ENCODE measurements at places on chromosomes 6 and 20. TPM values are rescaled to one million over a fixed set of nuclear protein-coding genes. Genes with fewer than 3 reads are reported as not detected.

Gene NOL4L
- polyA plus RNA-seq: 7.6 TPM

GRCh38 chr20:32167552-32167951 lies 40.0 kb downstream of the PLAGL2 start:
- H3K4me3 ChIP-seq: no peak overlapping the region
- H3K4me1 ChIP-seq: no peaks in the 10 kb centered on the region
- H3K27ac ChIP-seq: no peak overlapping the region
- peaks cover 20% of the 10 kb centered on the region for H3K36me3 ChIP-seq
- H3K27me3 ChIP-seq: no peaks in the 10 kb centered on the region
- DNase-seq: no peak

- no peaks in the 10 kb centered on the region for H3K27me3 ChIP-seq
- no peak overlapping the region for H3K4me3 ChIP-seq
- no peak for DNase-seq
- no peaks in the 10 kb centered on the region for H3K36me3 ChIP-seq
- H3K27ac ChIP-seq: peak overlapping the region; percentile 99
- H3K4me1 ChIP-seq: peaks cover 36% of the 10 kb centered on the region
These were observed 247.6 kb downstream of the ARID1B start for GRCh38 chr6:157024745-157025144.

- no peak overlapping the region for H3K4me3 ChIP-seq
- DNase-seq: no peak
- H3K27me3 ChIP-seq: no peaks in the 10 kb centered on the region
- H3K4me1 ChIP-seq: peaks cover 6% of the 10 kb centered on the region
- no peak overlapping the region for H3K27ac ChIP-seq
These were observed 2.5 kb upstream of the TMEM244 start for GRCh38 chr6:129863664-129864063.

DNA sequence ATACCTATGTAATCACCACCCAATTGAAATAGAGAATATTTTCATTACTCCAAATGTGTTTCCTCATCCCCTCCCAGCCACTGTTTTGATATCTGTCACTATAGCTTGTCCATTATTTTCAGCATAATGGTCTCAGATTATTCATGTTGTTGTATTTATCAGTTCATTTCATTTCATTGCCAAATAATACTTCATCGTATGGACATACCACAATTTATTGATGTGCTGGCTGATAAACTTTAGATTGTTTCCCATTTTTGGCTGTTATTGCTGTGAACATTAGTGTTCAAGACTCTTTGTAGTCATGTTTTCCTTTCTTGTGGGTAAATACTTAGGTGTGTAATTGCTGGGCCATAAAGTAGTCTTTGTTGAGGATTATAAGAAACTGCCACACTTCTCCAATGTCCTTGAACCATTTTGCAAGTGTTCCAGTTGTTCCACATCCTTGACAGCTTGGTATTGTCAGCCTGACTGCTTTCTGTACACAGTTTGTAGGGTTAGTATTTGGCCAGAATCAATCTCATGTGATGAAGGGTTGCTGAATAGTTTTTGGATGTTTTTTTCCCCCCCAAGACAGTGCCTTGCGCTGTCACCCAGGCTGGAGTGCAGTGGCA lies 44.3 kb downstream of the JARID2 start:
- H3K4me3 ChIP-seq: no peak overlapping the region
- no peak for DNase-seq
- H3K27ac ChIP-seq: no peak overlapping the region

- DNase-seq: peak; percentile 81
- no peak overlapping the region for H3K4me3 ChIP-seq
- no peaks in the 10 kb centered on the region for H3K4me1 ChIP-seq
- peak overlapping the region; percentile 83 for H3K27ac ChIP-seq
- no peaks in the 10 kb centered on the region for H3K36me3 ChIP-seq
These were observed 11.7 kb upstream of the ID1 start for GRCh38 chr20:31593221-31594001.
